ENCODE measurements at places on chromosomes 13 and 19. TPM values are rescaled to one million over a fixed set of nuclear protein-coding genes. Genes with fewer than 3 reads are reported as not detected.

The CYP4F12 gene
- total RNA-seq = 3.5 TPM

The ATXN8OS gene
- not detected for total RNA-seq

The ZNF222 gene
- total RNA-seq = 3.8 TPM

The GRK1 gene
- total RNA-seq = not detected

DNA sequence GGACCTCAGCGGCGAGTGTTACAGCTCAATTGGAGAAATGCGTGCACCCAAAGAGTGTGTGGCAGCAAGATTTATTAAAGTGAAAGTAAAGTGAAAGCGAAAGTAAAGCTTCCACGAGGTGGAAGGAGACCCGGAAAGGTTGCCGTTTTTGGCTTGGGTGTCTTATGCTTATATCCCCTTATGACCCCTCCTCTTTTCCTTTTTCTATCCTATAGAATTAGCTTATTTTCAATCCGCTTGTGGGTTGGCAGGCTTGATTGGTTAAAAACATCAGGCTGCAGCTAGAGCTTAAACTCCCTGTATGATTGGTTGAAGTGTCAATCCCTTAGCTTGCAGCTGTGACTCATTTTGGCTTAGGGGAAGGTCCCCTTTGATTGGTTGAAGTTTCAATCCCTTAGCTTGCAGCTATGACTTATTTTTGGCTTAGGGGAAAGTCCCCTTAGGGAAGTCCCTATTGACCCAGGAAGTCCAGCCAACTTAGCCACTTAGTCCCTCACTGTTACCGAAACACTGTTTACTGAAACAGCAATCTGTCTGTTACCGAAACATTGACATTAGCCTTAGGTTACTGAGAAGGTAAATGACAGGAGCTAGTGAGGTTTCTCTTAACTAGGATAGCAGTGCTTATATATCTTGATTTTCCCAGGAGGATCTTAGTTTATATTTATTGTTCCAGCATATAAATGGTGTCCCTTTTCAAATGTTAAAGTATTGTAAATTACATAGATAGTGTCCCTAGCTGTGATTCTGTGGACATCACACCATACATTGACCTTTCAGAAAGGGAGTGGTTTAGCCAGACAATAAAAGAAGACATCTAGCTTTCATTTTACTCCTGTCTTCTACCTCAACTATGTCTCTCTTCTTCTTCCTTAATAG is 575.8 kb downstream of the DACH1 start:
- no peak for DNase-seq

GRCh38 chr19:37905946-37906868 is at the start of gene WDR87:
Gene WDR87 (minus strand): TSS chr19:37906594. CDS start chr19:37898239, 8,355 bp downstream.
- no peak for DNase-seq

DNA sequence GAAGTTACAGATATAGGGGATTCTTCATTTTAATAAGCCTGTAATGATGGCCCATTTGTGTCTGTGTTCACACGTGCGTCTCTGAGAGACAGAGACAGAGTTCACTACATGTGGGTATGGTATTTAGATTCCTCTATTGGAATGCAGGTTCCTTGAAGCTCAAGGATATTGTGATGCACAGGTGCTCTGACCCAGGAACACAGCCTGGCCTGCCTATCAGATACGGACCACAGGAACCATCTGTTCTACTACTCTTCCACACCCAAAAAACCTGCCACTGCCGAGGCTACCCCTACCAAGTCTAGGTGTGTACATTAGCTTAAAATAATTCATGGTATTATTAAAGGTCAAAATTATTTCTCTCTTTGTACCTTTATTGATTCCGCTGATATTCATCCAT is 289.2 kb downstream of the ATP8A2 start:
- no peak for DNase-seq

DNA sequence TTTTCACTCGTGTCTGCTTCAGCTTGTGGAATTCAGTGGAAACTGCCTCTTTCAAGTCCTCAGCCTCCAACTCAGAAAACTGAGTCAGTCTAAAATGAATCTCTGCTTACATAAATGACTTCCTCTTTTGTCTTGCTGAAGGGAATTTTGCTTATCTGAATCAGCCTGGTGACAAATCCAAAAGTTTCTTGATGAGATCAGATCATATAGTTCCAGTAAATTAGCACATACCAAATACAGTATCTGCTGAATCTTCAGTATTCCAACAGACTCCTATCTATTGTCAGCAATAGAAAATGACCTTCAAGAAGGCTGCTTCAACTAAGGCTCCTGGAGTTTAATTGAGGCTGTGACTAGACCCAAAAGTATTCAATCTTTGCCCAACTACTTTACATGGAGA is 290.0 kb downstream of the MZT1 start:
- no peak for DNase-seq

DNA sequence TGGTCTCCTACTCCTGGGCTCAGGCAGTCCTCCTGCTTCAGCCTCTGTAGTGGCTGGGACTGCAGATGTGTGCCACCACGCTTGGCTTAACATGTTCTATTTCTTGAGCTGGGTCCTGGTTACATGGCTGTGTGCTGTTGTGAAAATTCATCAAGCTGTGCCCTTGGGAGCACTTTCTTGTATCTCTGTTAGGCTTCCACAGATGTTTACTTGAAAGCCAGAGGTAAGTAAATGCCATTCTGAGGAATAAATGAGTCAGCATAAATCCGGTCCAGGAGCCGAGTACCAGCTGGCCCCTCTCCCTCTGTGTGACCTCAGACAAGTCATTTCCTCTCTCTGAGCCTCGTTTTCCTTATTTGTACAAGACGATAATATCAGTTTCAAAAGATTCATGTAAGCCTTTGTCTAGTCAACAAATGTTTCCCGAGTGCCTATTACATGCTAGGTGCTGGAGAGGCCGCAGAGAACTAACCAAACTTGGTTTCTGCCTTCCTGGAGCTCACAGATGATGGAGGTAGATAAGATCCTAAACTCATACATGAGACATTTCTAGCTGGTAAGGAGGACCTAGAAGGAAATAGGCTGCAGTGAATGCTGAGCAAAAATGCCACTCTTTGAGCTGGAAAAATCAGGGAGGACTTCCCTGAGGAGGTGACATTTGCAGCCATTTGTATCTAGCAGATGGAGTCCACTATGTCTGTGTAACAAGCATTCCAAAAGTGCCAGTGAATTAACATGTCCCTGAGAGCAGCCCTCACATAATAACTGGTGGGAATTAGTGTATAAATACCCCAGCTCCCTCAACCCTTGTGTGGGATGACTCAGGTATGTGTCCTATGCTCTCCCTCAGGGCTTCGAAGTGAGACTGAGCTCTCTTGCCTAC is 2.7 kb upstream of the RASAL3 start:
- no peak for DNase-seq

- DNase-seq = no peak
These were observed 233.1 kb downstream of the ZNF536 start for GRCh38 chr19:30605333-30605732.

GRCh38 chr13:94053986-94054593 is 425.4 kb downstream of the DCT start:
- DNase-seq = no peak

GRCh38 chr13:43596924-43597598 is 189.7 kb downstream of the ENOX1 start:
- no peak for DNase-seq

DNA sequence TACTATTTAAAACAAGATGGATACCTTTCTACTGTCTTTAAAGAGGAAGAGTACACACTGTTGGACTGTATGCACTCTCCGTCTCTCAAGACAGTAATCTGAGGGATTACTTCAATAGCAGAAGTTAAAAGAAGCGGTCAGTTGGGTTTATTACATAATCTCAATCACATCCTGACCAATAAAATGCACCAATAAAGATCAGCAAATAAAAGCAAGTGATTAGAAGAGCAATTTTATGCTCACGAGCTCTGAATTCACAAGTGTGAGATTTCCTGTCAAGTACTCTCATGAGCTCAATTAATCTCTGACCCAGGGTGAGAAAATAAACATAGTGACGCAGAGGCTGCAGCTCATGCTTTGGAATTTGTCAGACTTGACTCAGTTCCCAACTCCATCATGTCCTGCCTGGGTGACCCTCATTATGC is 12.2 kb downstream of the ABCC4 start:
- DNase-seq = no peak

GRCh38 chr19:13717194-13717643 is 47.1 kb upstream of the MRI1 start:
- DNase-seq = no peak

DNA sequence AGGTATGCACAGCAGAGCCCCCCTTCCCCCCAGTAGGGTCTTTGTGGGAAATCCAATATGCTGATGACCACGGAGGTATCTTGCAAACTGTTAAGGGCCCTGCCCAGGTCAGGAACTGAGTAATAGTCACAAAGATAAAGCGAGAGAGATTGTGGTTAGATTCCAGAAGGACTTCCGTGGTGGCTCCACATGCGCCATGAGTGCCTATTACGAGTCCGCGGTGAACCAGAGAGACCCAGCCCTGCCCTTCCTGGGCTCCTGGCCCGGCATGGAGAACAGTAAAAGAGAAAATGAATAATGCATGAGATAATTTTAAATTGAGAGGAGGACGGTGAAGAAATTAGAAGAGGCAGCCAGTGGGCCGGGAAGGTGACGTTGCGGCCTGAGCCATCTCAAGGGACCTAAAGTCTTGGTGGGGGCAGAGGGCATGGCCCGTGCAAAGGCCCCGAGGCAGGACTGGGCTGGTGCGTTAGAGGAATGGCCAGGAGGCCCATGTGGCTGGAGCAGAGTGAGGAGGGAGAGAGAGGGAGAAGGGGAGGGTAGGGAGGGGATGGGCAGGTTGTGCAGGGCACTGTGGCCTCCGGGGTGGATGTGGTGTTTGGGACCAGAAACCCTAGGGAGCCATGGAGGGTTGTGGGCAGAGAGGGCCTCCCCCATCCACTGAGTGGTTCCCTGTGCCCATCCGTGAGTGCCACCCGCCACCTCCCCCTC is 46.6 kb upstream of the NFIC start:
- no peak for DNase-seq

GRCh38 chr19:984165-984967 is at the start of gene WDR18:
Gene WDR18 (plus strand): TSS chr19:984345. CDS start chr19:984354, 9 bp downstream.
- DNase-seq = peak; percentile 90

- no peak for DNase-seq
These were observed 12.6 kb upstream of the GARRE1 start for GRCh38 chr19:34241513-34242337.

- no peak for DNase-seq
These were observed 2237.8 kb downstream of the PCDH9 start for GRCh38 chr13:64992314-64992713.

GRCh38 chr19:50794074-50794875 is 4.1 kb downstream of the ACP4 start:
- no peak for DNase-seq
